ENCODE measurements at places on chromosomes 1 and 21.
A peak's percentile ranks its signal among the peaks of the same experiment; 100 is the strongest.

DNA sequence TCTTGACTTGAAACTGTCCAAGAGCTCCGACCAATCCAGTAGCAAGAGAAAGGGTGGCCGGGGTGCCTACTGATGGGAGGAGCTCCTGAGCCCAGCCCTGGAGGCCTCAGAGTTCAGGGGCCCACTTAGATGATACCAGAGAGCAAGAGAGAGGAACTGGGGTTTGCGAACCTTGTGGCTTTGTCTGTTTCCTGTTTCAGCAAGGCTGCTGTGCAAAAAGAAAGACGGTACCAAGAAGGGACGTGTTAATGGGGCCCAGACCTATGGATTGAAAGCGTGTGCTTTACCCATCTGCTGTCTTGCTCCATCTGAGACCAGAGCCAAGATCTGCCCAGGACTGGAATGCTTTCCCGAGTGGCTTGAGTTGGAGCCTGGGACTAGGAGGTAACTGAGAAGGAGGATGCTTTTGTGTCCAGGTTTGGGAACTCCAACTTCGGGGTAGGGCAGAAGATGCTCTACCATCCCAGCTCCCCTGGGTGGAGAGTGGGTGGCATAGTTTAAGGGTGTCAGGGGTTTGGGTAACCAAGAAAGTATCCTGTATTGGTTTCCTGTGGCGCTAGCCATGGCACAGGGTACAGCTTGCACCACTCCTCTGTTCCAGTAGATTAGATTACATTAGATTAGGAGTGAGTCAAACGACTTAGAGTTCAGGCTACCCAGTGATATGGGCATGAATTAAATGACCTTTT is at the start of gene TRAF3IP3:
TRAF3IP3 (plus strand) TSS at position 128 of the 689 bp plus-strand sequence. CDS start 3,987 bp downstream, outside the sequence.
- H3K36me3 ChIP-seq, result no peaks in the 10 kb centered on the region
- H3K4me1 ChIP-seq, result no peaks in the 10 kb centered on the region
- H3K27ac ChIP-seq, result peak within 1 kb of the TSS; percentile 43

DNA sequence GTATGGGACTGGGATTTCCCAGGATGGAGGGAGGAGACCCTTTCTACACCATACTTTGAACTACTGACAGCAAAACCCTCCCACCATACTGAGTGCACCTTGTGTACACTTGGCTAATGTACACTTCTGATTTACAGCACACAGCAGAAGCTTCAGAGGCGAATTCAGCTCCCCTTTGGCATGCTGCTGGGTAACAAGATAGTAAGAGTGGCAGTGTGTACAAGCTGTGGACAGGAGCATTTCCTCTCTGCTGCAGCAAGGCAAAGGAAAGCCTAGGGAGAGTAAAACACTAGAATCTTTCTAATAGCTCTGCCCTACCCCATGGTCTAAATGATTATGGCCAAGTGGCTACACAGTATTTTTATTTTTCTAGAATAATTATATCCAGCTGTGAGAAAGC is 83.9 kb upstream of the ARTN start:
- no peak overlapping the region for H3K4me3 ChIP-seq
- H3K36me3 ChIP-seq, result no peaks in the 10 kb centered on the region

DNA sequence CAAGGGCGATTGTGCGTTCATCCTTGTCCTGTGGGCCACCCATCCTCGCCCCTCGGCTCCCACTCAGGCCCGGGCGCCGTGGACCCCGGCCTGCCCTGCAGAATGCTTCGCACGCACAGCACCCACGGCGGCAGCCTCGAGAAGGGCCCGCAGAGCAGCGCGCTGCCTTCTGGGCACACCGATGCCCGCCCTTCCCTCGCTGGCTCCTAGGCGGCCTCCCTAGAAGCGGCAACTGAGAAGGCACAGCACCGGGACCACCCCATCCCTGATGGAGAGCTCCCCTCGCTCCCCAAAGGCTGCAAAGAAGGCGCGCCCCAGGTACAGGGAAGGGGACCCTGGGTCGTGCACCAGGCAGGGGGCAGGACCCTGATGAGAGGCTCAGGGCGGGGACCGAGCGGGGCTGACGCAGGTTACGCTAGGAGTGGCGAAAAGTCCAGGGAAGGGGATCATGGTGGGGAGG is 971 bp downstream of the CAPZB start:
- peak overlapping the region; percentile 89 for H3K27ac ChIP-seq
- H3K27me3 ChIP-seq, result no peaks in the 10 kb centered on the region
- no peaks in the 10 kb centered on the region for H3K36me3 ChIP-seq
- peaks cover 11% of the 10 kb centered on the region for H3K4me1 ChIP-seq
- peak overlapping the region; percentile 78 for H3K4me3 ChIP-seq

DNA sequence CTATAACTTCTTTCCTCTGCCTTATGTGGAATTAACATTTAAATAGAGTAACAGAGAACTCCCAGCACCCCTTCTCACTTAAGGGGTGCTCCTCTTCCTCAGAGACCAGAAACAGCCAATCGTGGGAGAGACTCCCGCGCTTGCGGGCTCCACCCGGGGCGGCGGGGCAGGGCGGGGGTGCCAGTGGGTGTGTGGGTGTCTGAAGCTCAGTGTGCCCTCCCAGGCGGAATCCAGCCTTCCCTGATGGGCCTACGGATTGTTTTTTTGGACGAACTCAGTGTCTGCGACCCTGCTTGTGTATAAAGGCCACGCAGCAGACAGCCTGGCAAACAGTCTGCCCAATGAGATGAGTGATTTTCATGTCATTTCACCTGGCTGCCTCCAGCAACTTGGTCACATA is 6.2 kb downstream of the RCC2 start:
- no peaks in the 10 kb centered on the region for H3K27me3 ChIP-seq
- no peak overlapping the region for H3K4me3 ChIP-seq
- no peak overlapping the region for H3K27ac ChIP-seq
- peaks cover 4% of the 10 kb centered on the region for H3K4me1 ChIP-seq
- DNase-seq, result no peak

DNA sequence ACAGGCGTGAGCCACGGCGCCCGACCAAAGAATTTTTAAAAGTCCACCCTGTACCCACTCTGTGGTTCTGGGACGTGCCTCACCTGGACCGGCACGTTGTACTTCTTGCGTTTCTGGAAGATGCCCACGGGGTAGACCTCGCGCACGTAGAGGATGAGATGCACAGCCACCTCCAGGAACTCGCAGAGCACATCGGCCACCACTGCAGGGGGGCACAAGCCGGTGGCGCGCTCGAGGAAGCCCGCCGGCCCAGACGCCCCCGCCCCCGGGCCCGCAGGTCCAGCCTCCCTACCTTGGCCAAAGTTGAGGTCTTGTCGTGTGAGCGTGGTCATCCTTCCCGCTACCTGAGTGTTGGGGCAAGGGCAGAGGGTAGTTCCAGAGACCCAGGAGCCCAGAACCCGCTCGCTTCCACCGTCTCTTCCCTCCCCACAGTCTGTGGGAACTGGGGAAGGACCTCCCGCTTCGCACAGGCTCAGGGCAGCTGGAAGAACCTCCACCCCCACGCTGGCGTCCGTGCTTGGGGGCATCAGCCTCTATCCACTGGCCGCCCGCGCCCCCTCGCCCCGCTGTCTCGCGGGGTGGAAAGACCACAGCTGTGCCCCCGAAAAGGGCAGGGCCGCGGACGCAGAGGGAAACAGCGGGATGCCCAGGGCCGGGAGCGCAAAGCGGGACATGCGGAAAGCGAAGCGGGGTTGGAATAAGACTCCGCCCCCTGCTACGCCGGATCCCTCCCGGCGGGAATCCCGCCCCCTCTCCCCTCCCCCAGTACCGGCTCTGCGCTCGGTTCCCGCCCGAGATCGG is 478 bp downstream of the MAD2L2 start:
- no peak for DNase-seq
- H3K36me3 ChIP-seq, result no peaks in the 10 kb centered on the region
- peaks cover 34% of the 10 kb centered on the region for H3K4me1 ChIP-seq

- no peak overlapping the region for H3K4me3 ChIP-seq
- no peak overlapping the region for H3K27ac ChIP-seq
- no peaks in the 10 kb centered on the region for H3K36me3 ChIP-seq
- no peak for DNase-seq
- no peaks in the 10 kb centered on the region for H3K4me1 ChIP-seq
These were observed 6.6 kb upstream of the DOP1B start for GRCh38 chr21:36149788-36150711.

GRCh38 chr21:25501462-25501861 is 105.8 kb downstream of the MRPL39 start:
- no peak overlapping the region for H3K27ac ChIP-seq
- no peaks in the 10 kb centered on the region for H3K36me3 ChIP-seq
- no peaks in the 10 kb centered on the region for H3K4me1 ChIP-seq
- H3K27me3 ChIP-seq, result no peaks in the 10 kb centered on the region
- no peak overlapping the region for H3K4me3 ChIP-seq
- DNase-seq, result no peak

DNA sequence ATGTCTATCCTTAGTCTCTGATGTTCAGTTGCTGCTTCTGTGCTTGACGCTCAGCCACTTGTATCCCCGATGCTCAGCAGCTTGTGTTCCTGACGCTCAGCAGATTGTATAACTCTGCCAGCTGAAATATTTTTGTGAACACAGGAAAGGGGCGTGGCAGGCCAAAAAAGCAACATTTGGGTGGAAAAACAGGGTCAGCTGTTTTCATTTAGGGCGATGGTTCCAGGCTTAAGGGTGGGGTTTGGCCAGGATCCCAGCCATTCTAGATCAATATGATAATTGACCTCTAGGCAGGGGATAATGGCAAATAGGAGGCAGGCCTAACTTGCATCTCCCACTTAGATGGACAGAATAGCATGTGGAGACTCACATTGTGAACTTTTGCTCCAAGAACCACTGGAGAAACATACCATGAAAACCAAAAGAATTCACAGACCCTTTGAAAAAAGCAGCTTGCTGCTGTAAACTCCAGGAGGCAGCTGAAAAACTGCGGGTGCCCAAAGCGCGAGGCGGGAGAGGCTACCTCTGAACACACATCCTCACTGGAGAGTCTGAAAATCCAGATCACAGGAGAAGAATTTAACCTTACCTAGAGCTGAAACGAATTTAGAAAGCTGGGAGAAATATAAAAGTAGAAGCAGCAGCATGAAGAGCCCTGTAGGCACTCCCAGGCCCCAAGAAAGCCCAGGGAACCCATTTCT is 58.3 kb downstream of the ZNF648 start:
- H3K27ac ChIP-seq, result no peak overlapping the region
- H3K4me1 ChIP-seq, result no peaks in the 10 kb centered on the region
- no peak overlapping the region for H3K4me3 ChIP-seq
- H3K36me3 ChIP-seq, result no peaks in the 10 kb centered on the region

DNA sequence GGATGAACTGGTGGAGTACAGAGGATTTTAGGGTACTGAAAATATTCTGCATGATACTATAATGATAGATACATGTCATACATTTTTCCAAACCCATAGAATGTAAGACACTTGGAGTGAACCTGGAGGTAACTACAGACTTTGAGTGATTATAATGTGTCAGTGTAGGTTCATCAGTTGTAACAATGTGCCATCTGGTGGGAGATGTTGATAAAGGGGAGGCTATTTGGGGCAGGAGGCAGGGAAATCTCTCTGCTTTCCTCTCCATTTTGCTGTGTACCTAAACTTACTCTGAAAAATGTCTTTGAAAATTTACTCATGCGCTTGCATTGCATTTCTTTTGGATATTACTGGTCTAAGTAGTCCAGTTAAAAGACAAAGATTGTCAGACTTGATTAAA is 35.2 kb downstream of the PTBP2 start:
- H3K4me1 ChIP-seq, result no peaks in the 10 kb centered on the region
- no peak overlapping the region for H3K27ac ChIP-seq
- H3K4me3 ChIP-seq, result no peak overlapping the region
- no peak for DNase-seq

GRCh38 chr1:65289449-65289848 is 19.9 kb upstream of the DNAJC6 start:
- no peak for DNase-seq
- no peak overlapping the region for H3K4me3 ChIP-seq
- H3K27me3 ChIP-seq, result no peaks in the 10 kb centered on the region
- H3K4me1 ChIP-seq, result no peaks in the 10 kb centered on the region
- no peak overlapping the region for H3K27ac ChIP-seq

DNA sequence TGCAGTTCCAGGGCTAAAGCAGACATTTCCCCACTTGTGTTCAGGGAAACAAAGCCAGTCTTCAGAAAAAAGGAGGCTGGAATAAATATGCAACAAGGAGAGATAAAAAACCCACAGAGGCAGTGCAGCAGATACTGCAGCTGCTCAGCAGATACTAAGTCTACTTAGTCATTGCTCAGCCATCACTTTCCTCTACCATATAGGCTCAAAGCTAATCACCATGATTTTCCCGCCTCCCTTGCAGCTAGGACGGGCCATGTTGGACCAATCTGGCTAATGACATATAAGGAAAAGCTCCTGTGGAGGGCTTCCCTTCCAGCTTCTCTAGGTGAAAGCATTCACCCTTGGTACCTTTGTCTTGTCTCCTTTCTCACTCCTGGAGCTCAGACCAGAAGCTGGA is 10.0 kb upstream of the EFHD2 start:
- no peaks in the 10 kb centered on the region for H3K4me1 ChIP-seq
- no peaks in the 10 kb centered on the region for H3K36me3 ChIP-seq
- no peaks in the 10 kb centered on the region for H3K27me3 ChIP-seq
- no peak for DNase-seq
- no peak overlapping the region for H3K4me3 ChIP-seq

- H3K36me3 ChIP-seq, result no peaks in the 10 kb centered on the region
- no peaks in the 10 kb centered on the region for H3K27me3 ChIP-seq
- H3K4me1 ChIP-seq, result no peaks in the 10 kb centered on the region
- no peak overlapping the region for H3K27ac ChIP-seq
- H3K4me3 ChIP-seq, result no peak overlapping the region
- no peak for DNase-seq
These were observed 69.4 kb downstream of the RGS2 start for GRCh38 chr1:192878249-192878648.

GRCh38 chr1:87165177-87165576 is 163.5 kb upstream of the LMO4 start:
- no peak overlapping the region for H3K27ac ChIP-seq
- H3K4me3 ChIP-seq, result no peak overlapping the region
- H3K27me3 ChIP-seq, result no peaks in the 10 kb centered on the region
- no peaks in the 10 kb centered on the region for H3K4me1 ChIP-seq
- no peak for DNase-seq

GRCh38 chr1:246306415-246307037 is 200.6 kb downstream of the SMYD3 start:
- H3K27me3 ChIP-seq, result no peaks in the 10 kb centered on the region
- H3K27ac ChIP-seq, result no peak overlapping the region
- DNase-seq, result no peak

- no peak for DNase-seq
- H3K27me3 ChIP-seq, result no peaks in the 10 kb centered on the region
- H3K36me3 ChIP-seq, result no peaks in the 10 kb centered on the region
- no peaks in the 10 kb centered on the region for H3K4me1 ChIP-seq
- H3K4me3 ChIP-seq, result no peak overlapping the region
These were observed 134.6 kb upstream of the RUNX3 start for GRCh38 chr1:25064465-25065240.

DNA sequence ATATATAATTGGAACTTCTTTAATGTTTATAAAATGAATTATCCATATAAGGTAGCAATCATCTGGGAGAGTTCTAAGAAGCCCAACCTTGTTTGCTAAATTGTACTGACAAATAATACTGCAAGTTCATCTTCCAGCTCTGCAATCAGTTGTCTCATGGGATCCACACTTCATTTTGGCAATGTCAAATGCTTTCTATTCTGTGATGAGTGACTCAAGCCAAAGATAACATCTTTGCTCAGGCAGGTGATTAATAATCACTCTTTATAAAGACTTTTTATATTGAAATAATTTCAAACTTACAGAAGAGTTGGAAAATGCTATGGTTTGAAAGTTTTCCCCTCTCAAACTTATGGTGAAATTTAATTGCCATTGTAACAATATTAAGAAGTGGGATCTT is 67.2 kb downstream of the SLC44A5 start:
- H3K27ac ChIP-seq, result no peak overlapping the region

- H3K36me3 ChIP-seq, result no peaks in the 10 kb centered on the region
- H3K4me3 ChIP-seq, result no peak overlapping the region
- no peak for DNase-seq
- H3K27ac ChIP-seq, result no peak overlapping the region
These were observed 101.4 kb downstream of the PLPPR5 start for GRCh38 chr1:98903261-98903660.
